A549 treated with Hydrocortisone at 1 μM for 4 hours (cell line): ENCODE measurements at places on chromosomes 2 and 18. TPM values are rescaled to one million over a fixed set of nuclear protein-coding genes. Genes with fewer than 3 reads are reported as not detected.

Gene TMEM178A
- total RNA-seq = 0.08 to 0.25 TPM (median 0.12 TPM) in 5 replicates

Gene EPAS1
- total RNA-seq = 89.4 to 119 TPM (median 107 TPM) in 5 replicates

Gene CFAP65
- 0.07 to 0.29 TPM (median 0.20 TPM) in 5 replicates for total RNA-seq

Gene KIAA2012
- not detected in 5 replicates for total RNA-seq

Gene KATNAL2
- total RNA-seq = 1.2 to 2.0 TPM (median 1.7 TPM) in 5 replicates

Gene GKN1
- total RNA-seq = 0.37 to 0.94 TPM (median 0.48 TPM) in 5 replicates

Gene GKN2
- 1.8 to 3.1 TPM (median 2.5 TPM) in 5 replicates for total RNA-seq

Gene DLGAP1
- total RNA-seq = 0.02 to 0.12 TPM (median 0.07 TPM) in 3 of 5 replicates, not detected in the others

Gene C2orf76
- total RNA-seq = 10.5 to 13.0 TPM (median 11.5 TPM) in 5 replicates

Gene GCG
- total RNA-seq = not detected in 5 replicates

Gene MYL1
- total RNA-seq = not detected in 5 replicates

Gene SGPP2
- total RNA-seq = 0.48 to 0.59 TPM (median 0.56 TPM) in 5 replicates

Gene TTN
- total RNA-seq = under 0.01 to 0.01 TPM (median under 0.01 TPM) in 5 replicates

Gene PPIL3
- 20.4 to 28.6 TPM (median 23.9 TPM) in 5 replicates for total RNA-seq

Gene SETBP1
- total RNA-seq = 0.37 to 0.59 TPM (median 0.57 TPM) in 5 replicates

Gene NXPH2
- total RNA-seq = not detected in 5 replicates

Gene ICOS
- total RNA-seq = not detected in 5 replicates

Gene PROKR1
- total RNA-seq = not detected in 5 replicates

Gene BOLL
- not detected in 5 replicates for total RNA-seq

Gene RNF181
- 162 to 196 TPM (median 184 TPM) in 5 replicates for total RNA-seq

Gene IL1F10
- total RNA-seq = not detected in 5 replicates

Gene APLF
- 0.51 to 0.70 TPM (median 0.66 TPM) in 5 replicates for total RNA-seq

Gene REG1A
- total RNA-seq = not detected in 5 replicates

Gene HOXD12
- total RNA-seq = not detected in 5 replicates

Gene LYG2
- total RNA-seq = 0.18 TPM in 1 of 5 replicates, not detected in the others

Gene IMMT
- 103 to 124 TPM (median 107 TPM) in 5 replicates for total RNA-seq

Gene SLC4A5
- total RNA-seq = 0.31 to 0.47 TPM (median 0.42 TPM) in 5 replicates

Gene BMP10
- total RNA-seq = not detected in 5 replicates
